ENCODE measurements at places on chromosomes 2 and 18.

GRCh38 chr2:28209864-28210263, 182.8 kb upstream of the FOSL2 start:
- DNase-seq: no peak

DNA sequence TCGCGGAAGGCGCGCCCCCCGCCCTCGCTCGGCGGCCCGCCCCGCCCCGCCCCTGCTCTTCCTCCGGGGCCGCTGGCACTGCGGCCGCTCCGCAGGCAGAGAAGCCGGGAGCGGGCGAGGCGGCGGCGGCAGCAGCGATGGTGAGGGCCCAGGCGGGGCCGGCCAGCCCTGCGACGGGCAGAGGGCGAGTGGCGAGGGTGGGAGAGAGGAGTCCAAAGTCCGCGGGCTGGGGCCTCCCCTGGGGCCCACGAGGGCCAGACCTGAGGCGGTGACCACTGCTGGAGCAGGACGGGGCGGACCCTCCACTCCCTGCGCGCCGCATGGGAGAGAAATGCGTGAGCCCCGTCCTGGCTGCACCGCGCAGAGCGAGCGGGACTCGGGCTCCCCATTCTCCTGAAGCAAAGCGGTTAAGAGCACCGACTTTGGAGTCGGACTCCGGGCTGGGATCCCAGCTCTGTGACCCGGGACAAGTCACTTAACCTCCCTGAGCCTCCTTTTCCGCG, at the start of gene VAMP5:
Gene VAMP5 (plus strand): TSS at position 78 of the 503 bp plus-strand sequence. CDS start 60 bp downstream, at position 138.
- DNase-seq: peak; percentile 68

GRCh38 chr2:177466337-177467195, 74.0 kb downstream of the AGPS start:
- DNase-seq: no peak

DNA sequence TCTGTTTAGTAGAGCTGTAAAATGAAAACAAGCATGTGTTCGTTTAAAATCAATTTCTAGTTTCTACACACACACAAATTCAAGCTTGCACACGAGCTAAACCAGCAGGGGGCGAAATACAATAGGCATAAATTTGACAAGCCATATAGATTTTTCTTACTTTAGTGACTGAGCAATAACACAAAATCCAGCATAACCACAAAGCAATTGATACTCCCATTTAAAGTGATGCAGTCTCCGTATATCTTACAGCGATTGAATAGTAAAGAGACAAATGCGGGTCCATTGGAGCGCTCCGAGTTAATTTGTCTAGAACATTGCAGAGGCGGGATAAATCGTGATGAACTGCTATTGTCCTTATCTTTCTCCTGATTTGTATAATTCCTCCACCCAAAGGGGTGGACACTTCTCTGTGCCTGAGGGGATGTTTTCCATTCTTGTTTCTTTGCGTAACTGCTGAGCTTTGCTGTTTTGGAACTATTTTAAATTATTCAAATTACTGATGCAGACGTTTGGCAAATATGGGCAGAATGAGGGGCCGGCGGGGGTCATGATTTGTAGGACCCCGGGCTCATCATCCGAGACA, 1.2 kb upstream of the AFTPH start:
- DNase-seq: peak; percentile 89

GRCh38 chr18:68035774-68036522, 519.4 kb upstream of the DSEL start:
- peak; percentile 9 for DNase-seq

- DNase-seq: peak; percentile 88
These were observed 8.9 kb downstream of the TEX44 start for GRCh38 chr2:231601356-231602229.

GRCh38 chr2:56816666-56817065, 632.9 kb downstream of the CCDC85A start:
- no peak for DNase-seq

- DNase-seq: no peak
These were observed 448.2 kb downstream of the METTL4 start for GRCh38 chr18:2123077-2123476.

- DNase-seq: peak; percentile 59
These were observed 38.4 kb downstream of the RAD51AP2 start for GRCh38 chr2:17479875-17480274.

DNA sequence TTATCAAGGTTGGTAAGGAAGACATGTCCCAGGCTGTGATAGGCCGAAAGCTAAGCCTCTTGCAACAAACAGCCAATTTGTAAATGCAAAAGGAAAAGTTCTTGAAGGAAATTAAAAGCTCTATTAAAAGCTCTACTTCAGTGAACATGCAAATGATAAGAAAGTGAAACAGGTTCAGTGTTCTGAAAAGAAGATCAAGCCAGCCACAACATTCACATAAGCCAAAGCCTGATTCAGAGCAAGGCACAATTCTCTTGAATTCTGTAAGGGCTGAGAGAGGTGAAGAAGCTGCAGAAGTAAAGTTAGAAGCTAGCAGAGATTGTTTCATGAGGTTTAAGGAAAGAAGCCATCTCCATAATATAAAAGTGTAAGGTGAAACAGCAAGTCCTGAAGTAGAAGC, 1259.5 kb upstream of the PIK3C3 start:
- DNase-seq: no peak

DNA sequence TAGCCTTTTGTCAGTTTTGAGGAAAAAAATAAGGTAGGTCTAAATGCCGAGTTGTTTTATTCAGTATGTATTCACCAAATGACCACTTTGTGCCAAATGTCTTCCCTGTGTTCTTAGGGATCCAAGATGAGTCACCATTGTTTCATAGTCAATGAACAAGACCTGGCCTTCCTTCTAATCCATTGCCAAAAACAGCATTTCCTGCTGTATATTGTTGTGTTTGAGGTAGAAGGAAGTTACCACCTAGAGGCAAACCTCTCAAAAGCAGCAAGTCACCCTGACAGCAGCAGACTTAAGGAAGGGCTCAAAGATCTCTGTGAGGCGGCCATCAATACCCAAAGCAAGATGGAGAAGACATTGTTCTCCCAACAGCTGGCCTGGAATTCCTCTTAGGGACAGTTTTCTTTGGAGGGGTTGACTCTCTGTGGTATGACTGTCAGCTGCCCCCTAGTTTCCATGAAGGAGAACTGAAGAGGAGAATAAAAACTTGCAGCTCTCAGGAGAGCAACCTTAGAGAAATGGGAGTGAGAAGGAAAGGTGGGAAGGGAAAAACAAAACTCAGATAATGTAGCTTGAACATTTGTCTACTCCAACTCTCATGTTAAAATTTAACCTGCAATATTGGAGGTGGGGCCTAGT, 328.3 kb downstream of the LRATD1 start:
- DNase-seq: peak; percentile 1

DNA sequence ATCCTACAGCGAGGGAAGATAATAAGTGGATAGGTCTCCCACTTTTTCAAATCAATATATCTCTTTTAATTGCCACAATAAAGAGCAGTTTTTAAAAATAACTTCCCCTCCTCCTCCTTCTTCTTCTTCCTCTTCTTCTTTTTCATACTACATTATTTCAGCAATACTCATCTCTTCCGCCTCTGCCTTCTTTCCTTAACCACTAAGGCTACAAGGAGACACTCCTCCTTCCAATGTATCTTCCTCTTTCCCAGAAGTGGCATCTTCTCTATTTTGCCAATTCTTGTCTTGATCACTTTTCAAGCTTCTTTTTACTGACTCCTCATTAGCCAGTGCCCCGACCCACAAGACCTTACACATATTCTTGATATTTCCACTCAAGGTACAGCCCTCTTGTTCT, 546.6 kb upstream of the CHAC2 start:
- DNase-seq: no peak

GRCh38 chr2:226994775-226995174, 158.9 kb downstream of the RHBDD1 start:
- DNase-seq: no peak

- no peak for DNase-seq
These were observed 17.0 kb downstream of the RNU4ATAC start for GRCh38 chr2:121547646-121548045.

DNA sequence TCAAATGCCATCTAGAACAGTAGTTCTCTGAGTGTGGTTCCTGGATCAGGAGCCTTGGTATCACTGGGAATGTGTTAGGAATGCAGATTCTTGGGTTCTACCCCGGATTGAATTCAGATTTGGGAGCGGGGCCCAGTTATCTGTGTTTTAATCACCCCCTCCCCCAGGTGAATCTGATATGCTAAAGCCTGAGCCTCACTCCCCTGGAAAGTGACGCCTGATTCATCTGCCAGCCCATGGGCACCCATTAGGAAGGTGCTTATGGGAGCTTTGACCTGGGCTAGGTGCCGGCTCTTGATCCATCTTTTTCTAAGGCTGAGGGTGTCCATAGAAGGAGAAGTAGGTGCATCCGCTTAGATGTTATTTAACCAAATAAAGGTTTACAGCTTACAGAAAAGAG, 199.4 kb downstream of the NEDD4L start:
- no peak for DNase-seq
